T-helper 22 cell (primary cell): ENCODE measurements at places on chromosomes 12 and 14.

DNA sequence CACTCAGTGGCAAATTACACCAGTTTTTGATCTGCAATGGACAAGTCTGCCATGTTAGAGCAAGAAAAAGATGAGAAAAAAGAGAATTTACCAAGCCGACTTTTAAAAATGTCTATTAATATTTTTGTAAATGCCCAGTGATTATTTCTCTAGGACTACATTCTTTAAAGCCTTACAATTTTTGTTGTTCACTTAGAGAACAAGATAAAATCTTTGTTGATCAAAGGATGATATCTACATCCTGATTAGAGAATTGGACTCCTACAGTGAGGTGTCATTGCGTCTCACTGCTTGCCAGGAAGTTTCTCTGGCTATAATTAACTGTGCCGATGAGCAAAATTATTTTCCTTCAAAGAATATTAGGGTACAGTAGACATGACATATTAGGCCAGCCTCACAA, 1.7 kb upstream of the CFAP54 start:
- DNase-seq = peak; percentile 3

DNA sequence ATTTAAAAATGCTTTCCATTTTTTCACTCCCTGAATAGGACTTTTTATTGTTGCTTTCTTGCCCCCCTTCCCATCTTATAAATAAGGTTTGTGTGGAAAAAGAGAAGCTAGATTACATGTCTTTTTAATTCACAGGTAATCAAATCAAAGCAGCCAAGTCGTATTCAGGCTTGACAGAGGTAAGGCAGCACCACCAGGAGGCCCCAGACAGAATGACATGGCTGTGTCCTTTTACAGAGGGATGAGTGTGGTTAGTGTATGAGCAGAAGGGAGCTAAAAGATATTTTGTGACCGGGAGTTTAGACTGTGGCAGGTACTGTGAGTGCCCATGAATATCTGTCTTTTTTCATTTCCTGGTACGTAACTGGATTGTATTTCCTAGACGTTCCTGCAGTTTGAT, 596.1 kb downstream of the ETNK1 start:
- no peak for DNase-seq

DNA sequence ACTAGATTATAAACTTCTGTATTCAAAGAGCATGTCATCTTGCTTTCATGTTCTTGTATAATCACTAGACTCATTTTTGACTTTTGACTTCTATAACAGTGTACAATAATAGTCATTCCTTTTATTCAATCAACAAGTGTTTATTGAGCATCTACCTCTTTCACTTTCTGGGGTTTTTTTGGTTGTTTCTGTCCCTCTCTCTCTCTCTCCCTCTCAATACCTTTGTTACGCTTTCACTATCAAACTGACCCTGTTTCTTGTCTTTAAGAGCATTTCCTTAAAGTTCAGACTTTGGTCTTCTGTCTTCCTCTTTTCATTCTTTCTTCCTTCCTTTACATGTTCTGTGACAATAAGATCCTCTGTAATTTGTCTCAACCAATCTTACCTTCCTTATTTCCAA, 49.5 kb downstream of the GPR137C start:
- no peak for DNase-seq

DNA sequence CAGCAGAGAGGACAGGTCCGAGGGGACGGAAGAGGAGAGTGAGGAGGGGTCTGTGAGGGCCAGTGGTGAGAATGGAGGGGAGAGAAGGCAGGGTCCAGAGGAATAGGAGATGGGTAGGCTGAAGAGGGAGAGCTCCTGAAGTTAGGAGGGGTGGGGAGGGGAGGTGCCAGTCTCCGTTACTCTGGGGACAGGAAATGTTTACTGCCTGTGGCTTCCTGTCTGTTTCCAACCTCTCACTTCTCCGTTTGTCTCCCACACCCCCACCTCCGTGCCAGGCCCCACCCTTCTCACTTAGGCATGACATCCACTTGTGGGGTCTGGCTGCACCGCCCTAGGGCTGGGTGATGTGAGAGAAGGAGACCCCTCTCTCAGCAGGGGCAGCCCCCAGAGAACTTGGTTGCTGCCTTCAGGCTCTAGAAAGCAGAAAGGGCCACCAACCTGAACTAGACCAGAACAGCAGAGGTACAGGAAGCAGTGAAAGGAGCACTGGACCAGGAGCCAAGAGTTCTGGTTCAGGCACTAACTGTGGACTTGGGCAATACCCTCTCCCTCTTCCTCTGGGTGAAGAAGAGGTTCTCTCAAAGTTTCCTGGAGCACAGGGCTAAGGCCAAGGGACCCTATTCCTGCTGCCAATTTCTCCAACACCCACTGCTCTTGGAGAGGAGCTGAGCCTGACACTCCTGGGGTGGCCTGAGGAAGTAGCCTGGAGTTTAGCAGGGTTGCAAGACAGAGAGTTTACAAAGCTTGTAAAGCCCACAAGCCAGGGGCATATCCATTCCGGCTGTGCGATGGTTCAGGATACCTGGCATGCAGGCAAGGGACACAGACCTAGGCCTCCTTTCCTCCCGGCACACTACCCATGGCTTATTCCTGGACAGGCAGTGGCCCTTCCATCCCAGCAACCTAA, 5.5 kb downstream of the ITGA5 start:
- peak; percentile 78 for DNase-seq

DNA sequence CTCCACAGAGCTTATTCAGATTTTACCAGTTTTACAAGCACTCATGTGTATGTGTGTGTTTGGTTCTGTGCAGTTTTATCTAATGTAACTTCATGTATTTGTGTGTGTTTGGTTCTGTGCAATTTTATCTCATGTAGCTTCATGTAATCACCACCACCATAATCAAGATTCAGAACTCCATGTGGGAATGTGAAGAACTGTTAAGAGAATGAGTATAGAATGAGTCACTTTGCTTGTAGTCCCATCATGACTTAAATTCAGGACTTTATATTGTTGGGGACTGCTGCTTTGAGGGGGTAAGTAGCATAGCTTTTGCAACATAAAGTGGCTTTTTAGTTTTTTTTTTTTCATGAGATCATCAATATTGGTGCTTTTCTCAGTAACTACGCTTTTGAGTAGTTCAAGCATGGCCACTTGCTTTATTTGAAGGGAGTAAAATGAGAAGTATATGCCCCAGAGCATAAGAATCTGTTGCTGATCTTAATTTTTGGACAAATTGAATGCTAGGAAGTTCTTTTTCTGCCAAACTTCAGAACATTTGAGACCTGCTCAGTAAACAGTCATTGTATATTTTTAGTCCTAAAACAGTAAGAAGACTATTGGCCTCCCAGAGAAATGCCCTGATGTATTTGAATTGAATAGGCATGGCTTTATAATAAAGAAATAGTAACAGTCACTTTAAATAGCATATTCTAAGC, 28.8 kb downstream of the PROX2 start:
- DNase-seq = no peak

GRCh38 chr14:37584211-37585100, 10.6 kb downstream of the FOXA1 start:
- no peak for DNase-seq
